NCI-H460 (cell line): ENCODE measurements at places on chromosomes 7 and 10. TPM values are rescaled to one million over a fixed set of nuclear protein-coding genes. Genes with fewer than 3 reads are reported as not detected.

Gene SEC61G
- 138 and 141 TPM in 2 replicates for total RNA-seq

Gene MOSPD3
- total RNA-seq = 7.2 and 7.3 TPM in 2 replicates

Gene HOXA9
- total RNA-seq = 5.1 and 7.8 TPM in 2 replicates

Gene PRKCQ
- total RNA-seq = 0.22 TPM in 1 of 2 replicates, not detected in the other

Gene SFTPA1
- total RNA-seq = not detected in 2 replicates

Gene AFAP1L2
- total RNA-seq = 0.06 TPM in 1 of 2 replicates, not detected in the other

Gene ANKRD61
- 0.46 and 0.72 TPM in 2 replicates for total RNA-seq
